ENCODE measurements at places on chromosomes 1 and 21. TPM values are rescaled to one million over a fixed set of nuclear protein-coding genes. Genes with fewer than 3 reads are reported as not detected.

CBR1 gene
- not detected for total RNA-seq

TDRKH gene
- 6.2 TPM for total RNA-seq

LAPTM5 gene
- total RNA-seq = 34.9 TPM

HSD3B1 gene
- total RNA-seq = not detected

MTARC1 gene
- total RNA-seq = 1.5 TPM

GBP2 gene
- total RNA-seq = 0.51 TPM

S100A7 gene
- not detected for total RNA-seq

B4GALT3 gene
- 36.3 TPM for total RNA-seq

CASQ2 gene
- 0.49 TPM for total RNA-seq

TNFRSF18 gene
- total RNA-seq = 0.93 TPM

PRUNE1 gene
- total RNA-seq = 17.4 TPM

AIM2 gene
- not detected for total RNA-seq

TRIM67 gene
- total RNA-seq = not detected

AADACL3 gene
- total RNA-seq = not detected

DVL1 gene
- total RNA-seq = 52.5 TPM

WDR64 gene
- total RNA-seq = not detected

RHOU gene
- 3.2 TPM for total RNA-seq
